ENCODE measurements at places on chromosomes 11 and 22.

- H3K27ac ChIP-seq = no peak overlapping the region
- H3K4me1 ChIP-seq = no peaks in the 10 kb centered on the region
These were observed 59.9 kb upstream of the CFAP300 start for GRCh38 chr11:101987370-101987769.

GRCh38 chr11:86116386-86116726, 47.5 kb upstream of the PICALM start:
- no peaks in the 10 kb centered on the region for H3K36me3 ChIP-seq
- no peak overlapping the region for H3K4me3 ChIP-seq
- no peak overlapping the region for H3K27ac ChIP-seq

DNA sequence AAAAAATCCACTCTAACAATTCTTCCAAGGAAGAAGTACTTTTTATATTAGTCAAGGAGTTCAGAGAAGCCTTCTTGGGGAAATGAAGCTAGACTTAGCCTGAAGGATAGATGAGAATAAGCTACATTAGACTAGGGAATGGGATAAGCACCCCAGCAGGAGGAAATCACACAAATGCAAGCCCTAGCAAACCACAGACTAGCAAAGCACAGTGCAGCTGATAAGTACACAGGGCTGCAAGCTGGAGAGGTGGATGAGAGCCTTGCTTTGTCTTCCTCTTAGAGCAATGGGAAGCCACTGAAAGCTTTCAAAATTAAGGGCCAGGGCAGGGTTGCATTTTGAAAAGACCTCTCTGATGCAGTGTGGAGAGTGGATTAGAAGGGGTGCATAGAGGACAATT, 946.2 kb downstream of the LRRC4C start:
- H3K27ac ChIP-seq = peak overlapping the region; percentile 84
- no peaks in the 10 kb centered on the region for H3K36me3 ChIP-seq
- peak; percentile 63 for DNase-seq
- H3K27me3 ChIP-seq = no peaks in the 10 kb centered on the region
- H3K4me1 ChIP-seq = peaks cover 12% of the 10 kb centered on the region

GRCh38 chr11:90500922-90501568, 278.2 kb upstream of the CHORDC1 start:
- no peaks in the 10 kb centered on the region for H3K27me3 ChIP-seq
- no peak overlapping the region for H3K4me3 ChIP-seq
- no peaks in the 10 kb centered on the region for H3K36me3 ChIP-seq

DNA sequence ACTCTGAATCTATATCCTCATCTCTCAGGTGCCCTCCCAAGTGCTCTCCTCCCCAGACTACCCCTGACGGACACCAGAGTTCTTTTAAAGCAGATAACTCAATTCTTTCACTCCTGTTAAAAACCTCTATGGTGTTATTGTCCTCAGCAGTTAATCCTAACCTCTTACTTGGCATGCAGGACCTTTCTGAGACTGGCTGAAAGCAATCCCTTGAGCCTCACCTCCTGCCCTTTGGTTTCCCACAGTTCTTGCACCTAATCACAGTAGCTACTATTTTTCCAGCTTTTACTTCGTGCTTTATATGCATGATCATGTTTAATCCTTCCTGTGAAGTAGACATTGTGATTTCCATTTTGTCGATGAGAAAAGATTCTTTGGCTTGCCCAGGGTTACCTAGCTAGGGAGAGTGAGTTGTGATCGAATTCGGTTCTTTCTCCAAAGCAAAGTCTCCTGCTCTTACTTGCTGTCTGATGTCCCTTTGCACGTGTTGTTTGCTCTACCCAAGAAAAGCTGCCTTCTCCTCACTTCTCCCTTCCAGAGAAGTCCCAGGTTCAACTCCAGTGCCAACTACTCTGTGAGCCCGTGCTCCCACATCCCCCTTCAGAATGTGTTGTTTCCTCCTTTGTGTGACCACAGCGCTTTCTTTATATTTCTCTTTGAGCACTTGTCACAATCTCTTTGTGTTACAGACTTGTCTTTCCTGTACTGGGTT, 2.1 kb downstream of the UBE2L3 start:
- no peak overlapping the region for H3K27ac ChIP-seq
- H3K4me3 ChIP-seq = peak overlapping the region; percentile 98
- peak; percentile 63 for DNase-seq
- no peaks in the 10 kb centered on the region for H3K36me3 ChIP-seq
- peaks cover 25% of the 10 kb centered on the region for H3K4me1 ChIP-seq

Measured in neural progenitor cell (in vitro differentiated cells).